ENCODE measurements at places on chromosomes 4 and X.

GRCh38 chr4:128635955-128636560, 173.4 kb upstream of the JADE1 start:
- DNase-seq, result no peak

- DNase-seq, result no peak
Measured at GRCh38 chrX:130117166-130117565, 6.9 kb upstream of the ELF4 start.

- no peak for DNase-seq
Measured at GRCh38 chr4:98688411-98689290, 30.2 kb upstream of the TSPAN5 start.

DNA sequence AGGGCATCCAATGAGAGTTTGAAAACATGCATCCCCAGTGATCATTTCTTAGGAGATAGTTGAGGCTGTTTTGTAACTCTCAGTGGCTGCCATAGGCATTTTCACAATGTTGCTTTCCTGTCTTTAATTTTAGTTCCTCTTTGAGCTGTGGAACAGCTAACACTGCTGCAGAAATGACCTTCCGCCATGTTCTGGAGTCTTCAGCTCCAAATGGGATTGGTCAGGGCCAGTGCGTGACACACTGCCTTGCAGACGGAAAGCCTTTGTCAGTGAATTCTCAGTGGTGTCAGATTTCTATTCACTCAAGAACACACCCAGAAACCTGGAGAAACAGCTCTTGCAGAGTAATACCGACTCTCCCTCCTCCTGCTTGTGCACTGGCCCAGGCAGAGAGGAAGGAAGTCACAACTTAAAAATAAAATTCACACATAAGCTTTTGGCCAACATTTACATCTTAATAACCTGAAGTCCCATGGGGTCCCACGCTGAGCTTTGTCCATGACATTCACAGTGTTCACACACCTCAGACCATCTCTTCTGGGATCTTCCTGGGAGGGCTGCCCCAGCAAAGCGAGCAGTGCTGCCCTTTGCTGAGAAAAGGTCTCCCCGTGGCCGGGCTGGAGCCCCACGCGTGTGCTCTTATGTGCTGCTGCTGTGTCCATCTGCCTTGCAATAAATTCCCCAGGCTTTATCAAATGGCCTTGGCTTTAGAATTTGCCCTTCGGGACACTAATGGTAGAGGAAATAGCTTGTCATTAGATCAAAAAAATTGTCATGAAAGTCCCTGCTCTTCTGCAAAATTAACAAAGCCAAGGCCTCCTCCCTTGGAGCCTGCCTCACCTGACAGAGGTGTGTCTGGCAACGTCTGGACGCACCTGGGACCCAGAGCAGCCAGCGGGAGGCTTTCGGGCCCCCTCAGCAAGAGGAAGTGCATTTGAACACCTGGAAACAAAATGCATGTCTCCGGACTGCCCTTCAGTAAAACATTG, 126.8 kb downstream of the IRF2 start:
- DNase-seq, result no peak

DNA sequence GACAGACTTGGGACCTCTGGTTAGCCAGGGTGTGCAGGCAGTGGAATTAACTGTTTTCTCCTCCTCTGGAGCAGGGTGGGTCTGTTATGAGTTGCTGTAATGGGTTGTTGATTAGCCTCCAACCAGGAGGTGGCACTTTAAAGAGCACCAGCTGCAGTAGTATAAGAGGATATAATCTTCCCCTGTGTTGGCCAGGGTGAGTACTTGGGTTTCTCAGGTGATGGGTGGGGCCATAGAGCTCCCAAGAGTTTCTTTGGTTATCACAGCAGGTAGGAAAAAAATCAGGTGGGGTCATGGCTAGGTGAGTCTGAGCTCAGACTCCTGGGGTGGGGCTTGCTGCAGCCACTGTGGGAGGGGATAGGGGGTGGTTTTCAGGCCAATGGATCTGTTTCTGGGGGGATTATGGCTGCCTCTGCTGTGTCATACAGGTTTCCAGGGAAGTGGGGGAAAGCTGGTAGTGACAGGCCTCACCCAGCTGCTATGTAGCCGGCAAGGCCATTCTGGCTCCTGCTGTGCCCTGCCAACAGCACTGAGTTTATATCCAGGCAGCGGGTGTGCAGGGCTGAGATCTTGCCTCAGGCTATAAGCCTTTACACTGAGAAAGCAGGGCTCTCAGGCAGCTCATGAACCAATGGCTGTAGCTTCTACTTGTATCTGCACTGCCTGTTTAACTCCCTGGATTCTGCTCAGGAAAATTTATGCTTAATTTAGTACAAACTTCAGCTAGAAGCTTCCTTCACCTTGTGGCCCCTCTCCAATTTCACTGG, 70.1 kb downstream of the CCNG2 start:
- no peak for DNase-seq

- no peak for DNase-seq
Measured at GRCh38 chr4:115279330-115279729, 165.9 kb upstream of the NDST4 start.

DNA sequence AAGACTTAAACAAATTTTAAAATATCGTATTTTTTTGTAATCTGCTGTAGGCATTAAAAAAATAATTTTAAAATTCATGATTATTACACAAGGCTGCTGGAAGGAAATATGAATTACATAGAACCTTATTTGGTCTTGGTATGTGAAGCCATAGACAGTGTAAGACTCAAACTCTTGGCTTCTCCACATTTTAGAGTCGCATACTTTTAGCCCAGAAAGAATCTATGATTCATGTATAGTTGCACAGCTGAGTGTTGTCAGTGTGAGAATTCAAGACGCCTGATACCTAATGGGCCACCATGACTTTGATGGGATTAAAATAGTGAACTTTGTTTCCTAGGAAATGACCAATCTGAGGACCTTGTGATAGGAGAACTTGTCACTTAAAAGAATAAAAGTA, 1.4 kb downstream of the INTU start:
- no peak for DNase-seq

- DNase-seq, result no peak
Measured at GRCh38 chrX:69197690-69198089, 32.4 kb upstream of the PJA1 start.

GRCh38 chr4:142130666-142131065, 494.3 kb downstream of the IL15 start:
- no peak for DNase-seq

DNA sequence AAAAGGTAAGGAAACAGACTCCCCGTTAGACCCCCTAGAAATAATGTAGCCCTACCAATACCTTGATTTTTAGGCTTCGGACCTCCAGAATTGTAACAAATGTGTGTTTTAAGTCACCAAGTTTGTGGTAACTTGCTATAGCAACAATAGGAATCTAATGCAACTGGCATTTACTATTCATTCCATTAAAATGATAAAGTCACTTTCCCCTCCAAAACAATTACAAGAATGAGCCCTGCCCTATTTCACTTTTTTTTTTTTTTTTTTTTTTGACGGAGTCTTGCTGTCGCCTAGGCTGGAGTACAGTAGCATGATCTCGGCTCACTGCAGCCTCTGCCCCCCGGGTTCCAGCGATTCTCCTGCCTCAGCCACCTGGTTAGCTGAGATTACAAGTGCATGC, 3.5 kb upstream of the DDX60L start:
- no peak for DNase-seq

DNA sequence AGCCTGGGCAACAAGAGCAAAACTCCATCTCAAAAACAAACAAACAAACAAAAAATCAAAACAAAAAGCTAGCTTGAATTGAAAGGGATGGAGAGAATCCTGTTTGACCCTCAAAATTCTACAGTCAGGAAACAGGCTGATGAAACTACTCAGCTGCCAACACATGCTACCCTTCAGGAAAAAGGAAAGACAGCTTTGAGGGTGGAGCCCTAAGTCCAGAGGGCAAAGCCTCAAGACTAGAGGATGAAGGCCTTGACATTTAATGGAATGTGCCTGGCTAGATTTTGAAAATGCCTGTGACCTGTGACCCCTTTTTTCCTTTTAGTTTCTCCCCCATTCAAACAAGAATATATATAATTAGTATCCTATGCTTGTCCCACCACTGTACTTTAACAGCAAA, 27.1 kb downstream of the MORC4 start:
- no peak for DNase-seq

DNA sequence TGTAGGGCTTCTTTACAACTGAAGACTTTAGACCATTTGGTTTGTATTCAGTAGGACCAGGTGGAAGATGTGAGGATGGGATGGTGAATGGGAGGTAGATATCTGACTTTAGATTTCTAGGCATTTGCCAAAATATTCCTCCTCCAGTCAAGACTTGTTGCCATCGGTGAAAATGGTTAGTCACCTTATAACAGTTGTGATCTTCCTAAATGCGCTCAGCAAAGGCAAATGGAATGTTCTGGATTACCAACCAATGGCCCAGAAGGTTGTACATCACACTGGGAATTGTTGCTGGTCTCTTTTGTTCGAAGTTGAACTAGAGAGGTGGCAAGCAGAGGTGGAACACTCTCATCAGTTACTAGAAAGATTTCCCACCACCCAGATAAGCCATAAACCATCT, 33.9 kb downstream of the TMSB4X start:
- no peak for DNase-seq

DNA sequence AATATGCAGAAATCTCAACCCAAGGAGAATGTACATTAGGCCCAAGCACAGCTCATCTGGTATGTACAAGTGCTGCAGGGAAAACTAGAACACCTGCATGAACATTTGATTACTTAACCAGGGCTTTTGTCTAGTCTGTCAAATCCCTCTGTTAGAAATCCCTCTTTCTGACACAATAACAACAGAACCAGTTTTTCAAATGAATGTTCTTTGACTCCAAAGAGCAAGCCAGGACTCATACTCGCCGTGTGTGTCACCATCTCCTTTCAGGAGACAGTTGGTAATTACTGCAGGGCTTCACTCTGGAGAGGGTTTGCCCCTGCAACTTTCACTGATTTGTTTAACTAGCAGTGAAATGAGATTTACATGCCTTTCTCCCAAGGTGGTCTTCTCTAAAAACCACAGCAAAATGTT, 143.0 kb upstream of the FAM241A start:
- DNase-seq, result no peak

DNA sequence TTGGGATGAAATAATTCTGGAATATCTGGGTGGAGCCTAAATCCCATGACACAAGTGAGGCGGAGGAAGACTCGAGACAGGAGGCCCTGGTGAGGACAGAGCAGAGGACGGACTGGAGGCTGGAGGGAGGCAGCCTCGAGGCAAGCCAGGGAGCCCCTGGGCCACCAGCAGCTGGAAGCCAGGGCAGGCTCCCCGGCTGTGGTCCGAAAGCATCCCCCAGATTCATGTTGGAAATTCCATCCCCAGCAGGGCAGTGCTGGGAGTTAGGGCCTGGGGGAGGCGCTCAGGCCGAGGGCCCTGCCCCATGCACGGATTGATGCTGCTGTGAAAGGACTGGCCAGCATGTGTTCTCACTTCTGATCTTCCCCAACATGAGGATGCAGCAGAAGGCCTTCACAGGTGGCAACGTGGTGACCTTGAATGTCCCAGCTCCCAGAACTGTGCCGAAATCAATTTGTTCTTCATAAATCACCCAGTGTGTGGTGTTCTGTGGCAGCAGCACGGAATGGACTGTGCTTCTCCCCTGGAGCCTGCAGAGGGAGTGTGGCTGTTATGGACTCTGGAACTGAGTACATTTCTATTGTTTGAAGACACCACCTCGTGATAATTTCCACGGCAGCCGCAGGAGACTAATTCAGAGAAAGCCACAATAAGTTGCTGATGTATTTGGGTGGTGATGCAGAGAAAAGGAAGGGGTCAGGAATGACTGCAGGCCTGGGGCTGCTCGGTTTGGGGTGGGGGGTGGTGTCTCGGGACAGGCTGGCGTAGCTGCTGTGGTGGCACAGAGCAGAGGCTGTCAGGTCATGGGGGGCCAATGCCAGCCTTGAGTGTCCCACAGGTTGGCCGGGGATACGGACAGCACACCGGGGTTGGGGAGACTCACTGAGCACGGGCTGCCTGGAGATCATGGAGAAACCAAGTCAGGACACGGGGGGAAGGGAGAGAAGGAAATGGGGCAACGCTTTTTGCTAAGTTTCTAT, 56.9 kb downstream of the PCGF3 start:
- DNase-seq, result no peak

GRCh38 chrX:53287493-53288138, 6.2 kb upstream of the IQSEC2 start:
- DNase-seq, result no peak

GRCh38 chr4:87103691-87104187, 116.7 kb downstream of the KLHL8 start:
- no peak for DNase-seq

GRCh38 chrX:109776986-109777385, 43.9 kb upstream of the ACSL4 start:
- DNase-seq, result no peak

GRCh38 chr4:950136-951020, 18.1 kb downstream of the TMEM175 start:
- DNase-seq, result no peak

GRCh38 chr4:156294577-156294976, 340.9 kb upstream of the CTSO start:
- DNase-seq, result no peak

GRCh38 chrX:121581885-121582284, 534.5 kb downstream of the GLUD2 start:
- DNase-seq, result no peak

- no peak for DNase-seq
Measured at GRCh38 chr4:76639288-76639687, 204.3 kb downstream of the SHROOM3 start.

GRCh38 chr4:164959896-164960295, 17.6 kb downstream of the TRIM61 start:
- DNase-seq, result no peak

- DNase-seq, result no peak
Measured at GRCh38 chrX:18353931-18354368, 538 bp downstream of the SCML2 start.

DNA sequence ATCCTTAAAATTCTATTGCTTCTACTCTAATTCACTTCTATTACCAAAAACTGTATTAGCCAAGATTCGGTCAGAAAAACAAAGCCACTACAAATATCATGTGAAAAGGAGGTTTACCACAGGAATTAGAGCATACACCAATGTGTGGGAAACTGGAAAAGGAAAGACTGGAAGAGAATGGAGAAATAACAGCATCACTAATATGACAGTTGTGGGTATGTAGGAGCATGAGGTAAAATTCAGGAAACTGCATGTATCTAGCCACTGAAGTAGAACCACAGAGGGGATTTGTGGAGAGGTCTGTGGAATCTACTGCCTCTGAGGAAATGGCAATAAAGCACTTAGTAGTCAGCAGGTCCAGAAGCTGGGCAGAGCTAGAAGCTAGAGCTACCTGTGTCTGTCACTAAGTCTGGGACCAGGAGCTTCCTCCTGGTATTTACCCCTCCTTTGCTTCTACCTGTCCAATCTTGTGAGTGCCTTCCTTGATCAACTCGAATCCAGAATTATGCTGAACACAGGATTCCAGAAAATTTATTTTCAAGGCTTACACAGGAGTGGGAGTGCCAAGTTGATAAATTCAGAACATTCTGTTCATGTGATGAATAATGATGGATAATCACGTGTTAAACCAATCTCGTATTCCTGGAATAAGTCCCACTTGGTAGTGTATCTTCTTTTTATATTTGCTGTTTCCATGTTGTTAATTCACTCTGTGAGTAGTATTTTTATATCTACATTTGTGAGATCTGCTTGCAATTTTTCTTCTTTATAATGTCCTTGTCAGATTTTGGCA, 52.6 kb downstream of the NAF1 start:
- no peak for DNase-seq

- no peak for DNase-seq
Measured at GRCh38 chr4:119477412-119478053, 151.1 kb downstream of the PDE5A start.

- no peak for DNase-seq
Measured at GRCh38 chr4:176902710-176903323, 110.1 kb upstream of the VEGFC start.

Data from stimulated activated CD8-positive, alpha-beta memory T cell treated with anti-CD3 and anti-CD28 coated beads, Interleukin-4, amount 100 ng/mL, for 1 hour (primary cell).